ENCODE measurements at places on chromosomes 11 and 22.

GRCh38 chr22:48906216-48906835 is 921.3 kb downstream of the BRD1 start:
- no peak for DNase-seq

- DNase-seq = no peak
Measured at GRCh38 chr22:27194096-27194748, 536.8 kb downstream of the MIAT start.

DNA sequence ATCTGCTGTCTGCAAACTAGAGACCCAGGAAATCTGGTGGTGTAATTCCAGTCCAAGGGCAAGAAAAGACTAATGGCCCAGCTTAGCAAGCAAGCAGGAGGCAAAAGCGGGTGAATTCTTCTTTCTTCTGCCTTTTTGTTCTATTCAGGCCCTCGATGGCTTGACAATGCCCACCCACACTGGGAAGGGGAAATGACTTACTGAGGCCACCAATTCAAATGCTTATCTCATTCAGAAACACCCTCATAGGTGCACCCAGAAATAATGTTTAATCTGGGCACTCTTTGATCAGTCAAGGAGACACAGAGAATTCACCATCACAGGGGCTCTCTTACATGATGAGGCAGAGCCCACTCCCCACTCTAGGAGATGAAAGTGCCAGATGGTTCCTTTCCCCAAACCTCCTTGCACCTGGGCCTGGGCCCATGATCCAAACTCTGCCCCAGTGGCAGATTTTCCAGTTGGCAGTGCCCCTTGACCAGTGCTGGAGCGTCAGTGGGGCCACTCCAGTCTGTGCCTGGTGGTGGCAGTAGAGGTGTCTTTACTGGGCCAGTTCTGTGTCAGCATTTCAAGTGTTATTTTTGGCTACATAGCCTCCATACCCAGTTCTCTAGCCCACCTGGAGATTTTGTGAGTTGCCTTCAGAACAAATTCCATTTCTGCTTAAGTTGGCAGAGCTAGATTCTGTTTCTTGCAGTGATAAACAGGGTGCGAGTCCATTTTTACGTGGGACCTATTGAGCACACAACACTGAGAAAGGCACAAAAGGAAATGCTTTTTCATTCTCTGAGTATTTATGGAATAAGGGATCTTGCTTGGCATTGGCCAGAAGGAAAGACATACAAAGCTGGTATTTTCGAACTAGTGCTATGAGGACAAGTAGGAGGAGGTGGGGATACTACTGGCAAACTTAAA is 7.5 kb downstream of the ELMOD1 start:
- DNase-seq = no peak

DNA sequence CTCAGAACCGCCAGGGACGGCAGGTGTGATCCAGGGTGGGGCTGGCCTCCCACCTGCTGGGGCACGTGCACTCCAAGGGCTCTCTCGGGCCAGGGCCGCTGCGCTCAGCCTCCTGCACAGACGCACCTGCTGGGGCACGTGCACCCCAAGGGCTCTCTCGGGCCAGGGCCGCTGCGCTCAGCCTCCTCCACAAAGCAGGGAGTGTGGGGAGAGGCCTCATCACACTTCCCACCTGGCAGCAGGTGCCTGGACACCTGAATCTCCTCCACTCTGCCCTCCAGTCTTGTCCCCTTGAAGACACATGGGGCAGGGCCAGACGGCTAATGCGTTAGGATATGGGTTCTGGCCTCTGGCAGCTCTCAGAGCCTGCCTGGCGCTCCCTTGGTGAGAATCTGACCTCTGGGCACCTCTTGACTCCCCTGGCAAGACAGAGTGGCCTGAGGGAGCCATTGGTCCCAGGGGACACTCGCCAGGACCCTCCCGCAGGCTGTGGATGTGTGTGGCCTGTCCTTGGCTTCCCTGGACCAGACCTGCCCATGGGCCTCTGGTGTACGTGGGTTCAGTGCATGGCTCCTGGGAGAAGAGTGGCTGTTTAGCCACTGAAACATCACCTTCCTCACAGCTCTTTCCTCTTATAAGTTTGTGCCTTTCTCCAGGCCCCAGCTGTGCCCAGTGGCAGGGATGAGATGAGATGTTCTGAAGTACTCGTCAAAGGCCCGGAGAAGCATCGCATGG is 73.5 kb downstream of the BRD1 start:
- peak; percentile 73 for DNase-seq

GRCh38 chr22:46972901-46973831 is 210.7 kb downstream of the TBC1D22A start:
- DNase-seq = no peak

Measured in NCI-H1417 (cell line).